ENCODE measurements at places on chromosomes 2 and 18.

DNA sequence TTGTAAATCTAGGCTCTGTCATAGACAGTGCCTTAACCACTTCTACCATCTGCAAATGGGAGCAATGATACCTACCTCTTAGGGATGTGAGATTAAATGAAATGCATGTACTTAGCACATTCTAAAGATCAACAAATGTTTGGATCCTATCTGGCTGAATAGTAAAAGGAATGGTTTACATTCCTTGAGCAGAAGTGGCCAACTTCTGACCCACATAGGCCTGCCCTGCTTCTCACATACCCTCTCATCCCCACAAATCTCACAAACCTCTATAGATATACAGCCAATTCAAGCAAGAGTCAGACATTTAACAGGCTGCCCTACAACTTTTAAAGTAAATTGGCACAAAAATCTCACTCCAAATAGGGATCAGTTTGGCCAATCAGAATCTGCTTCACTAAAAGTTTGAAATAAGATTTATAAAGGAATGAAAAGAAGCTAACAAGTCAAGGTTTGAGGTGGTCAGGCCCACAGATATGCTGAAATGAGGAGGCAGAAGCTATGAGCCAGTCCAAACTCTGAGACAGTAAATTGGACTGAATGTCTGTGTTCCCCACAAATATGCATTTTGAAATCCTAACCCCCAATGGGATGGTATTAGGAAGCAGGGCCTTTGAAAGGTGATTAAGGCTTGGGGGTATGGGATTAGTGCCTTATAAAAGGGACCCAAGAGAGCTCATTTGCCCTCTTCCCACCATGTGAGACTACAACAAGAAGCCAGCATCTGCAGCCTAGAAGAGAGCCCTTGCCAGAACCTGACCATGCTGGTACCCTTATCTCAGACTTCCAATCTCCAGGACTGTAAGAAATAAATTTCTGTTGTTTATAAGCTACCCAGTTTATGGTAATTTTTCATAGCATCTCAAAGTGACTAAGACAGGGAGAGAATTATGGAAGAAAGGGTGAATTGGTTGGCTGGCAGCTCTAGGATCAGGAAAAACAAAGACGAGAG, 227.8 kb upstream of the RBMS1 start:
- DNase-seq, result no peak

DNA sequence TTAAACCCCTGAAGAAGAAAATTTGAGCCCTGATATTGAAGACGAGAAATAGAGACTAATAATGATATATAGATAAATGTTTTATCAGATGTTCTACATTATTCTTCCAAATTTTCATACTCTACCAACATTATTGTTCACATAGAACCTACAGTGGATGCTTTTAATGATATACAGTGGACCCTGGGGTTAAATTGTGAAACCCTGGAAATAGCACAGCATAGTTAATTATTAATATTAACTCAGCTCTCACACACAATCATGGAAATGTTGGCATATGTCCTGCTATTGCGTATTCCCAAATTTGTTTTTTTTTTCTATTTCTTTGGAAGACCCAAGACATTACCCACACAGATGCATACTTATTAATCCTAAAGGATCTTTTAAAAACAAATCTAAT, 579.9 kb downstream of the CCDC85A start:
- no peak for DNase-seq

DNA sequence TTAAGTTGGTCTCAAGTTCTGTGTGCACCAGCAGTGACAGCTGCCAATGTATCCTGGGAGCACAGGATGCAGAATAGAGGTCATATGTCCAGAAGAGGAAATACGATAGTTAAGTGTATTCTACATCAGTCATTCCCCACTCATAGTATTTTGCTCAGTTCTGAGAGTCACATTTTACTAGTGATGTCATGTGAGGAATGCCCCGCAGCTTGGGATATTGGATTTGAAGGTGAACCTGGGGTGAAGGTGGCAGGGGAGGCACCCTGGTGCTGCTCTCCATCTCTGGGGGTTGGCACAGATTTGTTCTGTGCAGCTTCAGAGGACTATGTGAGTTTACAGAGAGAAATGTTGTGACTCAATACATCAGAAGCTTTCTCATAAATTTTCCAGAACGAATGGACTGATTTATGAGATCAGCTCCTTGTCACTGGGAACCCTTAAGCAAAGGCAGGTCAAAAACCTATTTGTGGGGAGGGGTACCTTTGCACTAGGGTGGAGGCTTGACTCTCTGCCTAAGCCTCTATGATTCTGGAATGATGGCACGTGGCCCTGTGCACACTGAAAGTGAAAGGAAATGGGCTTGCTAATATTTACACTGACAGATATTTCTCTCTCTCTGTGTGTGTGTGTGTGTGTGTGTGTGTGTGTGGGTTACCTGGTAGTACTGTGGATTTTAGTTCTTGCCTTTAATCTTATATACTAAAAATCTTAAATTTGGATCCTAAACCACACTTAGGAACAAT, 95.9 kb downstream of the NEB start:
- DNase-seq, result no peak

- DNase-seq, result no peak
Observed at GRCh38 chr18:76273956-76274355, 221.1 kb downstream of the ZNF516 start.

Data from substantia nigra (tissue), 51 donors.